Activated naive CD4-positive, alpha-beta T cell treated with anti-CD3 and anti-CD28 coated beads, Interleukin-2, amount 10 ng/mL, durations not matched to agents 7 days and 5 days (primary cell): ENCODE measurements at places on chromosomes 13 and 19.

DNA sequence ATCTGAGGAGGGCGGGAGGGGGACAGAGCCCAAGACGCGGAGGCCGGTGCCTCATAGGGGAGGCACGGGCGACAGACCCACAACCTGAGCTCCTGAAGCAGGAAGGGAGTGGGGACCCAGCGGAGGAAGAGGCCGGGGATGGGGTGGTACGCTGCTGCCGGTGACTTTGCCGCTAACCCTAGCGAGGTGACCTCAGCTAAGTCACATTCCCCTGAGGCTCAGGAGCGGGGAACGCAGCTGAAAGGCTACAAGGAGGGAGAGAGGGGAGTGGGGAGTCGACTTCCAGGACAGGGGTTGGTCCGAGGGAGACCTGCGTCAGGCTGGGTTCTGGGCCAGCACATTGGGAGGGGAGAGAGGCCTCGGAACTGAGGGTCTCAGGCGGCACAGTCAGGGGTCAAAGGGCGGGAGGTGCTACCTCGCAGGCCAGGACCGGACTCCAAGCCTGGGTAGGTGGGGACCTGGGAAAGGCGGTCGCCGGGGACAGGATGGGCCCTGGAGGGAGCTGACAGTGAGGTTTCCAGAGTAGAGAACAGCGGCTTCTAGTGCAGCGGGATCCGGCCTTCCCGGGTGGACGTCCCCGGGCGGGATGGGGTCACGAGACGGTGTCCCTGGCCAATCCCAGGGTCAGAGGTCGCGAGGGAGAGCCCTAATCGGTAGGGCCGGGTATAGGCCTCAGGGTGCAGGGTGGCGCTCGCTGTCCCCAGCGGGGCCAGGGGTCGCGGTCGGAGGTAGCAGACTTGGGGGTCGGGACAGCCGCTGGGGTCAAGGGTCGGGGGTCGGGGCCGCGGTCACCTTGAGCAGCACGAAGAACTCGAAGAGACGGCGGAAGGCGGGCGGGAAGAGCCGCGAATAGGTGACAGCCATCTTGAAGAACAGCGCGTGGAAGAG, 699 bp downstream of the TMEM259 start:
- H3K4me3 ChIP-seq = peak overlapping the region; percentile 95
- H3K27me3 ChIP-seq = peaks cover 3% of the 10 kb centered on the region
- DNase-seq = peak; percentile 60
- peaks cover 45% of the 10 kb centered on the region for H3K4me1 ChIP-seq

DNA sequence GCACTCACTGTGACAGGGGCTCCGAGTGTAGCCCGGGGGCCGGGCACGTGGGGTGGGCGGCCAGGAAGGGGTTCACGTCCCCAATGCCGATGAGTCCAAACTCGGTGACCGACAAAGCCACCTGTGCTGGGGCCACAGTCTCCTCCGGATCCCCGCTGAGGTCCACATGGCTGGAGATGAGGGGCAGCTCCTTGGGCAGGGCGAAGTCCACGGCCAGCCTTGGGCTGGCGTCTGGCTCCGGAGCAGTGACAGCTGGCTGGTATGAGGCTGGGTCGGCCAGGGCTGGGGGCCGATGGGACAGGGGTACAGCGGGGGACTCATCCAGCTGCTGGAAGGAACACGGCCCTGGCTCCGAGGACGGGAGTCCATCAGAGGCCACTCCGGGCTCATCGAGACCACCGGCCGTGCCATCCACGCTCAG, 15.9 kb upstream of the PLPP2 start:
- no peaks in the 10 kb centered on the region for H3K27me3 ChIP-seq
- peaks cover 22% of the 10 kb centered on the region for H3K36me3 ChIP-seq
- no peak overlapping the region for H3K27ac ChIP-seq
- DNase-seq = no peak
- H3K4me1 ChIP-seq = no peaks in the 10 kb centered on the region
- H3K4me3 ChIP-seq = no peak overlapping the region

- H3K4me3 ChIP-seq = peak overlapping the region; percentile 100
- H3K36me3 ChIP-seq = peaks cover 55% of the 10 kb centered on the region
- peak; percentile 79 for DNase-seq
- H3K27ac ChIP-seq = peak overlapping the region; percentile 99
These were observed 870 bp downstream of the ZNF44 start for GRCh38 chr19:12293777-12294248.

GRCh38 chr13:109009756-109010155, 380.3 kb downstream of the MYO16 start:
- no peaks in the 10 kb centered on the region for H3K27me3 ChIP-seq
- H3K36me3 ChIP-seq = no peaks in the 10 kb centered on the region
- no peak for DNase-seq

GRCh38 chr19:46407856-46408663, 5.3 kb downstream of the CCDC8 start:
- peaks cover 2% of the 10 kb centered on the region for H3K36me3 ChIP-seq
- peaks cover 13% of the 10 kb centered on the region for H3K4me1 ChIP-seq
- no peak overlapping the region for H3K27ac ChIP-seq
- no peak for DNase-seq
